ENCODE measurements at places on chromosomes 11 and 22. TPM values are rescaled to one million over a fixed set of nuclear protein-coding genes. Genes with fewer than 3 reads are reported as not detected.

DNA sequence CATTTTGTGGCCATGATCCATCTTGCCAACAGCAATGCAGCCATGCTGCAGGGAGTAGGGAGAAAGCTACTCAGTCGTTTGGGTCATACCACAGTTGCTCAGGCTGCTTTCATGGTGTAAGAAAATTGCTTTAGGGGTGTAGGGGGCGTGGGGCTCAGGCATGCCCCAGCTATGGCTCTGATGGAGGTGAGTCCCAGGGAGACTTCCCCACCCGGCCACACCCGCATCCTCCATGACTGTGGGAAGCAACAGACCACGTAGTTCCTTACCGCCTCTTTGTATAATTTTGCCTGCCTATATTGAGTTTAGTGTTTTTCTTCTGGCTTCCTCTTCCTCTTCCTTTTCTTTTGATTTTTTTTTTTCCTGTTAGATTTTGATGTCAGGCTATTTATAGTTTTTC is 58.8 kb downstream of the SPECC1L start:
- DNase-seq = no peak

- peak; percentile 56 for DNase-seq
Measured at GRCh38 chr11:107741044-107741823, 29.4 kb upstream of the SLN start.

DMC1 gene
- total RNA-seq = 3.7 TPM

DNA sequence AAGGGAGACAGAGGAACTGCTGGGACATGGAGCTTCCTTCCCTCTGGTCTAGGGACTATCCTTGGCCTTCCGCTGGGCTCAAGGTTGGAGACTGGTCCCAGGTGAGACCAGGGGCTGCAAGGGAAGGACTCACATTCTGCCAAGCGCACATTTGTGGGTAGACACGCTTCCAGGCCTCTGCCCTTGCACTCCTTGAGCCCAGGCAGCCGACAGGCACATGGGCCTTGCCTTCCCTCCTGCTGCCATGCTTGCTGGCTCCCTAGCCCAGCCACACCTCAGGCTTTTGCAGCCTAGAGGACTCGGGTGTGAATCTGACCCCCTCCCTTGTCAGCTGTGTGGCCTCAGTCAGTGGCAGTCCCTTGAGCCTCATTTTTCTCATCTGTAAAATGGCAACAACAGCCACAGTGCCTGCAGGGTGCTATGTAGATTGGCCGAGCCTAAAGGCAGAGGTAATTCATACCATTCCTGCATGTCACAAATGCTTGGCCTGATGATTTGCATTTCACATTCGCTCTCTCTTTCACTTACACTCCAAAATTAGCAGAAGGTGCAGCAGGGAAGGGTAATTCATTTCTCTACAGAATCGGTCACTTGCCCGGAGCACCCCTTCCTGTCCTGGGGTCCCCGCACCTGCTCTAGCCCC is 57.6 kb upstream of the NECTIN1 start:
- no peak for DNase-seq

GRCh38 chr11:95720195-95720594 is 69.4 kb downstream of the FAM76B start:
- DNase-seq = no peak
